CD4-positive, alpha-beta T cell treated with Interleukin-4 for 4 hours (primary cell): ENCODE measurements at places on chromosomes 3 and 15.

DNA sequence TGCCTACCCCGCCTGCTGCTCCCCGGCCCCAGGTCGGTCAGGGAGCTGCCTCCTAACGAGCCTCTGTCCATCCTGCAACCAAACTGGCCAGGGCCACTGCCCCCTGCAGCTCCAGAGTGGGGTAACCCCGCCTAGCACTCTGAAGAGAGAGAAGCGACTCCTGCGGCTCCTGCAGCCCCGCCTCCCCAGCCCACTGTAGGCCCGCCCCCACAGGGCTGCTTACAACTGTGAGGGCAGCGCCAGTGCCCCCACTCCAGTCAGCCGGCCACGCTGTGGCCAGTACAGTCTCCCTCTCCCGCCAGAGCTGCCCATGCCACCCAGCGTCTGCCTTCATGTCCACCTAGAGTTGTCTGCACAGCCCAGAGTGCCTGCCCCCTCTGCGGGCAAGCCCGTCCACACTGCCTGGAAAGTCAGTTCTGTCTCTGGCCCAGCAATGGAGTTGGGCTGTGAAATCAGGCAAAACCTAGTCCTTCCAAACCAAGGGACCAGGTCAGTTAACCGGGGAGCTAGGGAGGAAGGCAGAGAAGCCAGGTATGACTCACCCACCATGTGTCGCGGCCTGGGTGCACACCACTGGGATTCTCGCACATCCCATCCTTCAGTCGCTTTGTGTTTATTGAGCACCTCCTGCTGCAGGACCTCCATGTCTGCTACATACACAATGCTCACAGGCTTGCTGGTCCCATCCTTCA is 2.4 kb downstream of the UCN2 start:
- no peak for DNase-seq

GRCh38 chr3:15964605-15965442 is 167.0 kb upstream of the ANKRD28 start:
- DNase-seq = no peak

DNA sequence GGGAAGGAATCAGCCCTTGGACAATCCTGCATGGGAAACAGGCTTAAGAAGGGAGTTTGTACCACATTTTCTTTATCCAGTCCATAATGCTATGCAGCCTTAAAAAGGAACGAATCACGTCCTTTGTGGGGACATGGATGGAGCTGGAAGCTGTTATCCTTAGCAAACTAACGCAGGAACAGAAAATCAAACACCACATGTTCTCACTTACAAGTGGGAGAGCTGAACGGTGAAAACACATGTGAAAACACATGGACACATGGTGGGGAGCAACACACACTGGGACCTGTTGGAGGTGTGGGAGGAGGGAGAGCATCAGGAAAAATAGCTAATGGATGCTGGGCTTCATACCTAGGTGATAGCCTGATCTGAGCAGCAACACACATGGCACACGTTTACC is 70.3 kb downstream of the OXNAD1 start:
- no peak for DNase-seq

- DNase-seq = no peak
Observed at GRCh38 chr15:97561529-97561928, 399.0 kb upstream of the ARRDC4 start.

DNA sequence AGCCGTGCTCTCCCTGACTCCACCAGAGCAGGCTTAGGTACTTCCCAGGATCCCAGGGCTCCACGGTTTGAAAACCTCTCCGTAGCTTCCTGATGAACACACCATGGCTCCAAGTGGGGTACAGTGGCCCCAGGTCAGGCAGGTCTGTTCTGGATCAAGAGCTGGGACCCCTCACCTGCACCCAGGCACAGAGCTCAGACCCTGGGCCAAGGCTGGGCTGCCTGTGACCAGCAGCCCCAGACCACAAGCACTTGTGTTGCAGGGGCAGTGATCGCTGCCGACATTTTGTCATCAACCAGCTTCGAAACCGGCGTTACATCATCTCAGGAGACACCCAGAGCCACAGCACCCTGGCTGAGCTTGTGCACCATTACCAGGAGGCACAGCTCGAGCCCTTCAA is 5.3 kb downstream of the SH2D7 start:
- no peak for DNase-seq

- DNase-seq = no peak
Observed at GRCh38 chr15:31843426-31844055, 186.8 kb upstream of the CHRNA7 start.

DNA sequence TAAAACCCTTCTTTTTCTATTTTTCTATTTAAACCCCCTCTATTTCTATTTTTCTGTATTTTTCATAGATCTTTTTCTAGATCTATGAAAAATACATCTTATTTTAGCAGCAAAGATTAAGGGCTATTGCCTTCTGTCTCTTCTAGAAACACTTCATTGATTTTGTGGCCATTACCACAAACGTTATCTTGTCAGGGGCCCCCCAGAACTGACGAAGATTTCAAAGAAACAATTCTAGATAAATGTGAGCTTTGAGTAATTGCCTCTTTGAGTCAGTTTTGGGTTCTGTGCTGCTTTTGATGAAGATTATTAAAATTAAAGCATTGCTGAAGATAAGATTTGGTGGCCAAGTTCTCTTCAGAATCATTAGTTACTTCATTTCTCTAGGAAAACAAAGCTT is 279.6 kb upstream of the PEX5L start:
- DNase-seq = no peak

DNA sequence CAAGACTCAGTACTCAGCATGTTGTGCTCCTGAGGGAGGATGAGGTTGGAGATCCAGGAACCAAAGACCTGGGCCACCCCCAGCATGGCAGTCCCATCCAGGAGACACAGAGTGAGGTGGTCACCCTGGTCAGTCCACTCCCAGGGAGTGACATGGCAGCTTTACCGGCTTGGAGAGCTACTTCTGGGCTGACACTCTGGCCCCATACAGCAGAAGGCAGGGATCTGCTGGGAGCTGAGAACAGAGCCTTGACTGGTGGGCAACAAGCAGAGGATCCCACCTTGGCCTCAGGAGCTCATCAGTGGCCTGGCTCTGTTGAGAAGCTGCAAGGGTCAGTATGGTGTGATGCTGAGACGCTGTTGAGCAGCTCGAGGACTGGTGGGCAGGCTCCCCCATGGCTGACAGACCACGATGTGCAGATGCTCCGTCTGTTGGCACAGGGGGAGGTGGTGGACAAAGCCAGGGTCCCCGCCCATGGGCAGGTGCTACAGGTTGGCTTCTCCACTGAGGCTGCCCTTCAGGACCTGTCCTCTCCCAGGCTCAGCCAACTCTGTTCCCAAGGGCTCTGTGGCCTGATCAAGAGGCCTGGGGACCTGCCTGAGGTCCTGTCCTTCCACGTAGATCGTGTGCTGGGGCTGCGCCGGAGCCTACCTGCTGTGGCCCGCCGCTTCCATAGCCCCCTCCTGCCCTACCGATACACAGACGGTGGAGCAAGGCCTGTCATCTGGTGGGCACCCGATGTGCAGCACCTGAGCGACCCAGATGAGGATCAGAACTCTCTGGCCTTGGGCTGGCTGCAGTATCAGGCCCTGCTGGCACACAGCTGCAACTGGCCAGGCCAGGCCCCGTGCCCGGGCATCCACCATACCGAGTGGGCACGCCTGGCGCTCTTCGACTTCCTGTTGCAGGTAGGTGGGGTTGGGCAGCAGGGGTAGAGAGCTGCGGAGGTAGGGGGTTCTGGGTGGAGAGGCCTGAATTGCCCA is 53.8 kb downstream of the GASK1A start:
- no peak for DNase-seq

GRCh38 chr15:28913171-28913765 is 27.5 kb downstream of the APBA2 start:
- no peak for DNase-seq
